ENCODE measurements at places on chromosomes 11 and 22.

GRCh38 chr22:38230108-38230825, 28.5 kb downstream of the MAFF start:
- peak; percentile 75 for DNase-seq

- DNase-seq = no peak
Observed at GRCh38 chr11:18618342-18619025, 15.7 kb downstream of the SPTY2D1 start.

- DNase-seq = peak; percentile 16
Observed at GRCh38 chr11:130849215-130849568, 67.1 kb downstream of the SNX19 start.

GRCh38 chr11:80722629-80723028, 1281.8 kb upstream of the TENM4 start:
- DNase-seq = peak; percentile 28

DNA sequence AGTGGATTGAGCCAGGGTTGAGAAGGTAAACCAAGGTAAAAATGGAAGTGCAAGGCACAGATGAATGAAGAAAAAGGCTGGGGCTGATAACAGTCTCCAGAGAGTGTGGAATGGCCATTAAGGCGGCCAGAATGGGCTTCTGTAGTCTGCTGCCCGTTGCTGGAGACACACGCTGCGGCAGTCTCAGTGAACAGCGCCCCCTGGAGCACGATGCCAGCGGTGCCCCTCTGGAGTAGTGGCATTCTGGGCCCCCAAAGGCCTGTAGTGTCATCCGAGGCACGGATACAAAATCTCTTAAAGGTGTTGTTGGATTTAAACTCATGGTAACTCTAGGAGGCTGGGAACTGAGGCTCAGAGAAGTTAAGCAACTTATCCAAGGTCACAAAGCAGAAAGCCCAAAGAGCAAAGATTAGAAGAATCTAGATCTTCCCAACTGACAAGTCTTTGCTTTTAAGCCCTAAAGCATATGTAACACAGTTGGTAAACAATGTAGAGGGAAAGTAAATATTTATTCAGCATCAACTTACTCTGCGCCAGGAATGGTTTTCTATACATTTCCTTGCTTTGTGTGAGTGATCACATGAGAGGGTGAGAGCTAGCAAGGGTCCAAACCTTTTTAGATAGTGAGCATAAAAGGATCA, 18.2 kb downstream of the KCNJ1 start:
- peak; percentile 50 for DNase-seq

GRCh38 chr22:41922328-41922727, 4.3 kb downstream of the TNFRSF13C start:
- DNase-seq = no peak

GRCh38 chr22:43855431-43855830, 6.9 kb downstream of the SULT4A1 start:
- no peak for DNase-seq

GRCh38 chr11:61194981-61195695, 8.2 kb upstream of the PGA3 start:
- DNase-seq = no peak

GRCh38 chr11:30763951-30764350, 177.8 kb upstream of the MPPED2 start:
- no peak for DNase-seq

DNA sequence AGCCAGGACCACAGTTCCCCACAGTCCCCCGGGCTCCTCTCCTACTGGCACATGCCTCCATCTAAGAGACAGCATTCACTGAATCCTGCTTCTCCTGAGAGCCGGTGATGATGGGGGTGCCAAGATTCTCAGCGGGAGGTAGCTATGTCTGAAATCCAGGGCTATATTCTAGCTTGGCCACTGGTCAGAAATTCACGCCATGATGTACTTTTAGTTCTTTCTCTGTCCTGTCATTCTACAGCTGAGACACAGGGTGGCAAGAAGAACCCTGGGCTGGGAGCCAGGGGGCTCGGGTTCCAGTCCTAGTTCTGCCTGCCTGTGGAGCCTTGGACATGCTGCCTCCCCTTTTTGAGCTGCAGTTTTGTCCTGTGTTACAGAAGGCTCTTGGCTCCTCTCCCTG, 59.2 kb upstream of the PHOX2A start:
- no peak for DNase-seq

GRCh38 chr22:29435236-29436136, 2.9 kb upstream of the RFPL1 start:
- no peak for DNase-seq

DNA sequence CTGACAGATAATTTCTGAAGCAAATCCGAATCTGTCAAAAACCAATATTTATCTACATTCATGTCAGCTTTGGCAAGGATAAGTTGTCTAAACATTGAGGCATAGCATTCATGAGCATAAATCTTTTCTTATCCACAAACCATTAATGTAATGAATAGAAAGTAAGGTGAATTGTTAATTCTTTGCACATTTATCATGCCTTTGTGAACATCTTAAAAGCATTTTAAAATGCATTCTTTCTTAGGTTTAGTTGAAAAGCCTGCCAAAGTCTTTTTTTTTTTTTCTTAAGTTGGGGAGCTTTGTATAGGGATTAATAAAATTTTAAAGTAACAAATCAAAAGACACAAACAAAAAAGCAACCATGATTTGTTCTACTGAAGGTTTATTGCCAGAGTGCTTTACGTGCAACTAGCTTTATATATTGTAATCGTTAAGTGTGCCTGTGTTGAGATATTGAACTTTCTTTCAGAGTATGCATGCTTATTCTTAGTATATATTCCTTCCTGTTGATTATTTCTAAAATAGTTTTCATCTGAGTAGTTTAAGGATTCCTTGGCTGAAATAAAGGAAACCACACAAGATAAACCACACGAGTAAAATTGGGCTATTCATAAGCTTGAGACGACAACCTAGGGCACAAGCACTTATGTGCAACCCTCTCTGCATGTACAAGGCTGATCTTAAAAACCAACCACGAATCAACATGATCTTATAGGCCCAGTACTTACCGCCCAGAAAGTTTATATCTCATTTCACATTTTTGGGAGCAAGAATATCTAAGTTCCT, 1110.9 kb upstream of the CNTN5 start:
- DNase-seq = no peak

GRCh38 chr11:91969486-91969885, 255.1 kb upstream of the FAT3 start:
- no peak for DNase-seq

- DNase-seq = no peak
Observed at GRCh38 chr11:90349731-90350130, 126.9 kb upstream of the CHORDC1 start.

DNA sequence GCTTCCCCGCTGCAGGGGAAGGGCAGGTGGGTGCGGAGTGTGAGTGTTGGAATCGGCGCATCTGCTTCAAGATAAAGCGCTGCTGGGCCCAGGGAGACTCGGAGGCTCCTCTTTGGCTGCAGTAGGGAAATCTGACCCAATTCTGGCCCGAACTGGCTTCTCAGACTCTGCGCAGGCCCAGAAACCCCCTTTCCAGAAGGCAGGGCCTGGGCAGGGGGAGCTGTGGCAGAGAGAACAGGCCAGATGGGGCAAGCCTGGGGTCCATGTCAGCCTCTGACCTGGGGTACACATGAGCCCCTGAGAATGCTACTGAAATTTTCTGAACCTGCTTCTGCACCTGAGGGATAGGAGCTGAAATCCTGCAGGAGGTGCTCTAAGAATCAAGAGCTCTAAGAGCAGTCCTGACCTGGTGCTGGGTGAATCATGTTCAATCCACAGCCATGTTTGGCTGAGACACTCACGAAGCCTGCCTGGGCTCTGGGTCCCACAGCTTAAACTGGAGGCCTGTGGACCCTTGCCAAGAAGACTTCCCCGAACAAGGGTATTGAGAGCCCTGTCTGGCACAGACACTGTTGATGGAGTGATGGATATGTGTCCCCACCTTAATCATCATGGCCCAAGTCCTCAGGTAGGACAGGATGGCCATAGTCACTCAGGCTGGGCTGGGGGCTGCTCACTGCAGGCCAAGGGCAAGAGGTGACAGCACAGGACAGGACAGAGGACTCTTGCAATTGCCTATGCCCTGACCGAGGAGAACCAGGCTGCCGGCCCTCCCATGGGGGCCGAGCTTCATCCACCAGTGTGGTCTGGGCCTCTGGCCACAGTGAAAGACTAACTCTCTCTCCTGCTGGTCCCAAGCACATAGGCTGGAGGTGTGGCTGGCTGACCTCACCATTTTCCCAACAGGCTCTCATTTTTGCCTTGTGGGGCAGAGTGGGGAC, 6.9 kb downstream of the RAB3IL1 start:
- no peak for DNase-seq

- no peak for DNase-seq
Observed at GRCh38 chr22:32832174-32832573, 30.7 kb downstream of the TIMP3 start.

DNA sequence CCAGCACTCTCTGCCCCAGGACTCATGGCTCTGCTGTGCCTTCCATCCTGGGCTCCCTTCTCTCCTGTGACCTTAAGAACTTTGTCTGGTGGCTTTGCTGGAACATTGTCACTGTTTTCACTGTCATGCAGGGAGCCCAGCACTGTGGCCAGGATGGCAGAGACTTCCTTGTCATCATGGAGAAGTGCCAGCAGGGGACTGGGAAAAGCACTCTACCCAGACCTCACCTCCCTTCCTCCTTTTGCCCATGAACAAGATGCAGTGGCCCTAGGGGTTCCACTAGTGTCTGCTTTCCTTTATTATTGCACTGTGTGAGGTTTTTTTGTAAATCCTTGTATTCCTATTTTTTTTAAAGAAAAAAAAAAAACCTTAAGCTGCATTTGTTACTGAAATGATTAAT, 2.9 kb upstream of the TTC36 start:
- no peak for DNase-seq

DNA sequence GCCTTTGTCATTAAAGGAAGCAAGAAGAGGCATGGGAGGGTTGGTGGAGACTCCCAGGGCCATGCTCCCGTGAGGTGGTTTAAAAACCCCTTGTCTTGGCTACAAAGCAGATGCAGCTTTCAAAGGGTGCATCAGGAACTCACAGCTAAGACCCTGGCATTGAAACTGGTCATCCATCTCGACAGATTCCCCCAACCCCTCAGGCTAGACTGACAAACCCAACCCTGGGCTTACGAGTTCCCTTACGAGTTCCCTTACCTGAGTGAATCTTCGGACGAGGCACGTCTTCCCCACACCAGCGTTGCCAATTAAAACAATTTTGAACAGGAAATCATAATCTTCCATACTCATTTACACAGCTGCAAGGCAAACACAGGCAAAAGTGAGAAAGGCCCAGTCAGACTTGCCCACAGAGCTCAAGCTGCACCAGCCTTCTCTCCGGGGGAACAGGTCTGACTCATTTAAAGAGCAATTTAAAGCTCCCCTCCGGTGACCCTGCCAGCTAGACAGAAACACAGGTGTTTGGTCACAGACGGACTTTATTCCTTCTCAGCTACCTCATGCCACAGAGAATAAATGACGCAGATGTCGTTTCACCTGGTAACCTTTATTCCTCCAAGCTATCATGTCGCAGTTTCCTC, 74.6 kb downstream of the RAB30 start:
- DNase-seq = peak; percentile 73

DNA sequence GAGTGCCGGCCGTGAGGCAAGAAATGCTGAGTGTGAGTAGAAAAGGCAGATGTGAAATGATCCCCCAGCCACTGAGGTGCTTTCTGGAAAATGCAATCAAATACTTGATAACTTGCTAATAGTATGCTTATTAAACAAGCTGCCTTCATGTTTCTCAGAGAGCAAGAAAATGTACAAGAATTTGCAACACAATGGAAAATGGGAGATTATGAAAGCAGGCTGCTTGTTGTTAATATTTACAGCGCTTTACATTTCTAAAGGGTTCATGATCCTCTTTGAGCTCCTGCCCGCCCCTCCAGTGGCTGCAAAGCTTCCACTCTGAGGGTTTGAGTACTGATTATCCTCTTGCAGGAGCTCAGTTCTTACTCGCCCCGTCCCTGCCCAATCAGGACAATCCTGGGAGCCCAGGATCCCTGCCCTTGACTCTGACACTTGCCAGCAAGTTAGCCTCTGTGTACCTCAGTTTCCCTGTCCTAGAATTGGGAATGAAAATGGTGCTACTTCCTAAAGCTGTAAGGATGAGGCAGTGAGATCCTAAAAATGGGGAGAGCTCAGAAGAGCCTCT, 645.1 kb downstream of the TBC1D22A start:
- DNase-seq = no peak

GRCh38 chr22:22948651-22949571, 61.3 kb downstream of the IGLL5 start:
- peak; percentile 63 for DNase-seq

GRCh38 chr11:72327606-72328005, 83.6 kb upstream of the PHOX2A start:
- DNase-seq = no peak

- DNase-seq = no peak
Observed at GRCh38 chr11:116376547-116376946, 396.2 kb downstream of the BUD13 start.

GRCh38 chr11:58577555-58578135, 1.2 kb upstream of the ZFP91 start:
- DNase-seq = peak; percentile 69

- no peak for DNase-seq
Observed at GRCh38 chr11:46017341-46017740, 94.9 kb downstream of the LARGE2 start.

DNA sequence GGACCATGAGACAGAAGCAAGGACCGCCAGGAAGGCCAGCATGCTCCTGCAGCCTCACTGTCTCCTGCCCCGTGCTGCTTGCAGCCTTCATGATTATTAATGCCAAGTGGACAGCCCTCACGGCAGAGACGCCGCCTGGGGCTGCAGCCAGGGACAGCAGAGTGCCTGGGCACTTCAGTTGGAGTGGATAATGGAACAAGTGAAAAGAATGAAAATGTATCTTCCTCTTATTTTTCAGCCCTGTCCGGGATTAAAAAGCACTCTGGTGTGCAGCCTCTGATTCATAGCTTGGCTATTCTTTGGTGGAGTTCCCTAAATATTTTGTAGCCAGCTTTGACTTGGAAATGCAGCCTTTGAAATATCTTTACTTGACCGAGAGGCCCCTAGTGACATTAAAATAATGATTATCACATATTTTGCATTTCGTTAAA, 1404.2 kb downstream of the BRD1 start:
- DNase-seq = no peak

GRCh38 chr11:7307836-7308235, 56.1 kb downstream of the SYT9 start:
- no peak for DNase-seq

- no peak for DNase-seq
Observed at GRCh38 chr11:118095493-118095892, 8.7 kb upstream of the SMIM35 start.

Data from hepatocyte (in vitro differentiated cells).